ENCODE measurements at places on chromosomes 2 and 18. TPM values are rescaled to one million over a fixed set of nuclear protein-coding genes. Genes with fewer than 3 reads are reported as not detected.

Gene CNDP2
- 243 TPM for total RNA-seq

DNA sequence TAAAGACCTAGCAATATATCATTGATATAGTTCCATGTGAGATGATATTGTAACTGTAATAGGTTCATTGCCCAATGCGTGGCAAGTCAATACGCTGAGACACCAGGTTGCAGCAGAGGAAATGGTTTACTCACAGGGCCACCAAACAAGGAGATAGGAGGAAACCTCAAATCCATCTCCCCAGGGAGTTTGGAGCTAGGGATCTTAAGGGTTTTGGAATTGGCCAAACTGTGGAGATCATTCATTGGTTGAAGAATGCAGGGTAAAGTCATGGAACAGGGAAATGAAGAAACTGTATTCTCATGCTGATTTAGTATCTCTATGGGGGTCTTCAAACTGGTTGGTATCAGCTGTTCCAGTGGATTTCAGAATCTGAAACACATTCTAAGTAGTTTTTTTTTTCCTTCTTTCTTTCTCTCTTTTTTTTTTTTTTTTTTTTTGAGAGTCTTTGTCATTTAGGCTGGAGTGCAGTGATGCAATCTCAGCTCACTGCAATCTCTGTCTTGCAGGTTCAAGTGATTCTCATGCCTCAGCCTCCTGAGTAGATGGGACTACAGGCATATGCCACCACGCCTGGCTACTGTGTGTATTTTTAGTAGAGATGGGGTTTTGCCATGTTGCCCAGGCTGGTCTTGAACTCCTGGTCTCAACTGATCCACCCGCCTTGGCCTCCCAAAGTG, 30.7 kb upstream of the PPM1B start:
- DNase-seq, result no peak

DNA sequence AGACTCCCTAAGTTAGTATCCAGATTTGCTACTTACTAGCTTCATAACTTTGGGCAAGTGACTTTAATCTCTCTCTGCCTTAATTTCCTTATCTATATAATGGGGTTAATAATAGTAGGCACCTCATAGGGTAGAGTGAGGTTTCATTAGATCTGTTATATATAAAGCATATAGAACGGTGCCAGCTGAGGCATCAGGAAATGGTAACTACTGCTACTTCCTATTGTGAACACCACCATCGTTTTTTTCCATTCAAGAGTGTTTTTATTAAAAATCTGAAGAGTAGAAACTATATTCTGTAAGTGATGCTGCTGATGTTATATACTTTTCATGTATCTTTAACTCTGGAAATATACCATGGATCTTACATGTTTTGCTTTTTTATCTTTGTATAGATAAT, 44.3 kb downstream of the MALT1 start:
- DNase-seq, result no peak

- no peak for DNase-seq
Measured at GRCh38 chr18:44771572-44771955, 90.9 kb downstream of the SETBP1 start.

Gene NAT8
- not detected for total RNA-seq

- no peak for DNase-seq
Measured at GRCh38 chr2:233234264-233234663, 17.2 kb upstream of the ATG16L1 start.

Gene LRATD1
- total RNA-seq, result 2.3 TPM

DNA sequence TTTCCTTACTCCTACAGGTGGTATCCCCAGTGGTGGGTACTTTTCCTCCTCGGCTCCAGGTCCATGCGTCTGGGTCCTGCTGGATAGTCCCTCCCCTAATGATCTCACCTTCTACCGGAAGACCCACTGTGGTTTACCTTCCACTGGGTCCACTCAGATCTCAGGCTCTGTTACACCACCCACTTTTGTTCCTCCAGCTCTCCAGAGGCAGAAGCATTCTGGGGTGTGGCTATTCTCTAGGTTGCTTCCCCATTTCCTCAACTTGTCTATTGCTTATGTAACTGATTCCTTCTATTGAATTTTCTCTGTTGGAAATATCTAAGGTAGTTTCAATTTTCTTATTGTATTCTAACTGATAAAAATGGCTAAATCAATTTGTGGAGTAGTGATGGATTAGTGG, 87.6 kb upstream of the GALNT5 start:
- no peak for DNase-seq

Gene DOK1
- total RNA-seq, result 14.3 TPM

Gene ATL2
- total RNA-seq, result 82.9 TPM

- DNase-seq, result no peak
Measured at GRCh38 chr2:125085904-125086303, 1060.8 kb downstream of the CNTNAP5 start.

DNA sequence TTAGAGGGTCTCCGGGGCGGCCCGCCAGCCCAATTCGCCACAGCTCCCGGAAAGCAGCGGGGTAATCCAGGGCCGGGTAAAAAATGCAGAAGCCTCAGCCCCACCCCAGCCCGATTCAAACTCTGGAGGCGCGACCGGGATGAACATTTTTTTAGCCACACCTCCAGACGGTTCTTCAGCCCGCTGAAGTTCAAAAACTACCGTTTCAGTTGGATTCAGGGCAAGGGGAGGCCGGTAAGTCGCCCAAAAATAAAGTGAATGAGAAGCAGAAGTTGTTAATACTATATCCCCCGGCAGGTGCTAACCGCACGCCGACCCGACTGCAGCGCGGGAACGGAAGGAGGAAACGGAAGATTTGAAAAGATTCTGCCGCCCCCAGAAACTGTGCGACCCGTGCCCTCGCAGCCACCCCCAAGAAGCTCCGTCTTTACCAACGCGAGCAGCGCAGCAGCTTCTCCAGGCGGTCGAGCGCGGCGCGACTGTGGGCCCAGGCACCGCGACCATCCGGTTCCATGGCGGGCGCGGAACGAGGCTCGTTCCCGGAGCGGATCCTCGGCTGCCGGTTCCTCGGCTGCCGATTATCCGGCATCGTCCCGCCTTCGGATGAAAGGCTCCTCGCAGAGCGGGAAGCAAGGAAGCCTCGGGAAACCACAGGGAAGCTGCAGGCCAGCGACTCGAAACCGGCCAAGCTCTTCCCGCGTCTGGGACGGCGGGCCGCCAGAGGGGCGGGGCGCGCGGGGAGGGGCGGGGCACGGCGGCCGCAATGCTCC, at the start of gene BARD1:
TSS of gene BARD1 (minus strand) at position 703 of the 770 bp plus-strand sequence. CDS start at position 589, 114 bp downstream.
- DNase-seq, result no peak

Gene MAB21L4
- not detected for total RNA-seq

Gene FZD7
- 246 TPM for total RNA-seq

DNA sequence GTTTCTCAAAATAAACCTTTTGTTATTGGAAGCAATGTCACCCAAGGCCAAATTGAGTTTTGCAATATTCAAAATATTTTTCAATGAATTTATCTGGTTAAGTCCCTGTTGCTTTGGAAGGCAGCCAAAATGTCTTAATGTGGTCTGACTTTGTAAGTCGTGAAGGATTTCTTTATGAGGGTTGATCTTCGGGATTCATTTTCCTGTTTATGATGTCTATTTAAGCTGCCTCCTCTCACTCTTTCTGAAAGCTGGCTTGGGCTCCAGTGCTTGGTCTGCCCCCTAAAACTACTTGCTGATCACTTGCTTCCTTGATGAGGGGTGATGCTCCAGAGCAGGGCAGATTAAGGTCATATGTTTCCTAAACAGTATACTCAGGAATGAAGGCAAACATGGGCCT, 141.1 kb downstream of the ANTXR1 start:
- DNase-seq, result no peak

Gene B3GNT7
- 73.1 TPM for total RNA-seq

GRCh38 chr18:73666772-73667171, 480.9 kb downstream of the FBXO15 start:
- DNase-seq, result no peak

Gene CRYGD
- 0.98 TPM for total RNA-seq

Gene NRP2
- 37.8 TPM for total RNA-seq

GRCh38 chr18:57579934-57580333, 6.6 kb downstream of the FECH start:
- no peak for DNase-seq

Gene ACSL3
- total RNA-seq, result 98.1 TPM

GRCh38 chr2:172962824-172963223, 112.8 kb upstream of the MAP3K20 start:
- no peak for DNase-seq

DNA sequence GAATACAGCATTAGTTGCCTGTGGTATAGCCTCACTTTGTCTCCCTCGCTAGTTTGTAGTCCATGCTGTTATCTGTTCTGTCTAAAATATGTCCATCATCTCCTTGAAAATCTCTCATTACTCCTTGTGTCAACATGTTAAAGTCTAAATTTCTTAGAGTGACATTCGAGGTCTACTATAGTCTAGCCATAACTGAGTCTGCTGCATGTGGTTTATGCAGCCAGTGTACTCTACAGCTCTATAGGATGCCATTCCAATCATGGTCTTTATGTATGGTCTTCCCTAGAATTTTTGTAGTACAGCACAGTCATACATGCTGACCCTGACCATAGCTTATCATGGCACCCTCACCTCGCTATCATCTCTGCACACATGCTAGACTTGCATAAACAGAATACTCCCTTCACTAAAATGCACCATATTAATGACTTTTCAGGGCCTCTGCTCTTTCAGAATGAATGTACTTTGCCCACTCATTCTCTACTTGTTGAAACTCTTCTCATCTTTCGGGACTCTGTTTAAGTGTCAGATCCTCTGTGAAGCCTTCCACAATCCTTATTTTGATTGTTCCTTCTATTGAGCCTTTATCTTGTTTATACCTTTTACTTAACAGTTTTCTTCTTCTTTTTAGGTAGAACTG, 12.8 kb downstream of the TANK start:
- DNase-seq, result no peak

GRCh38 chr2:144165599-144166250, 354.2 kb downstream of the ZEB2 start:
- no peak for DNase-seq

DNA sequence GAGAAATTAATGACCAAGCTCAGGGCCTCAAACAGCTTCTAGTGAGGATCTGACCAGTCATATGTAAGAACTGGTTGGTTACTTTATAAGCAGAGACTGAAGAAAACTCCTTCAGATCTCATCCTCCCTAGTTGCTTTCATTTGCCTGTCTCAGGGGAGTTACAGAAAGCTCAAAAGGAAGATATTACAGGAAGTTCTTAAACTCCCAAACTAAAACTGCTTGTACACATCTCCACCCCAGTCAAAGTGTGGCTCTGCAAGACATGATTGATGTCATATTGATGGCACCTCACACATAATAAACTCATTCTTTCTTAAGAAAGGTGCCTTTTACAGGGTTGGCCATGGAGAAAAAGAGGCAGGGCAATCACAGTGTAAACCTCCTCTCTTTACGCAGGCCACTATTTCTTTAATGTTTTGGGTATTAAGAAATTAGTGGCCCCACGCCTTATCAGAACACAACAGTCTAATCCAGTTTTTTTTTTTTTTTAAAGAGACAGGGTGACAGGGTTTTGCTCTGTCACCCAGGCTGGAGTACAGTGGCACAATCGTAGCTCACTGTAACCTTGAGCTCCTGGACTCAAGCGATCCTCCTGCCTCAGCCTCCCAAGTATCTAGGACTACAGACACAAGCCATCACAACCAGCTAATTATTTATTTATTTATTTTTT, 62.6 kb upstream of the STK17B start:
- DNase-seq, result no peak

Gene KLHL29
- 4.3 TPM for total RNA-seq

DNA sequence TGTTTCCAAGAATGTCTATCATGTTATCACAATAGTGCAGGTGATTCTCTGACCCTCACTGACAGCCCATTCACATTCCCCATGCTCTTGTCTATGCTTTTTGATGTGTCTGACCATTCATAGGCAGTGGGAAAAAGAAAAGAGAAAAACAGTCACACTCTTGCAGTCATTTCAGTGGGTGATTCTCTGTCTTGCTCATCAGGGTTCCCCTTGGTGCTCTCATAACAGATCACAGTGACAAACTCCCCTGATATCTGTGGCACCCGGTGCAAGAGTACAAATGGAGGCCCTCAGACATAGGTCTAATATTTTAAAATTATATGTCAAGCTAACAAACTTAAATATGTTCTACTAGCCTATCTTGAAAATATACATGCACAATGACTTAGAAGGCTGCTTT, 72.7 kb upstream of the PPP1CB start:
- DNase-seq, result no peak

- no peak for DNase-seq
Measured at GRCh38 chr18:58983260-58984155, 118.8 kb downstream of the ZNF532 start.

GRCh38 chr2:222033541-222033940, 265.3 kb downstream of the PAX3 start:
- no peak for DNase-seq

Gene MPP4
- total RNA-seq, result not detected

DNA sequence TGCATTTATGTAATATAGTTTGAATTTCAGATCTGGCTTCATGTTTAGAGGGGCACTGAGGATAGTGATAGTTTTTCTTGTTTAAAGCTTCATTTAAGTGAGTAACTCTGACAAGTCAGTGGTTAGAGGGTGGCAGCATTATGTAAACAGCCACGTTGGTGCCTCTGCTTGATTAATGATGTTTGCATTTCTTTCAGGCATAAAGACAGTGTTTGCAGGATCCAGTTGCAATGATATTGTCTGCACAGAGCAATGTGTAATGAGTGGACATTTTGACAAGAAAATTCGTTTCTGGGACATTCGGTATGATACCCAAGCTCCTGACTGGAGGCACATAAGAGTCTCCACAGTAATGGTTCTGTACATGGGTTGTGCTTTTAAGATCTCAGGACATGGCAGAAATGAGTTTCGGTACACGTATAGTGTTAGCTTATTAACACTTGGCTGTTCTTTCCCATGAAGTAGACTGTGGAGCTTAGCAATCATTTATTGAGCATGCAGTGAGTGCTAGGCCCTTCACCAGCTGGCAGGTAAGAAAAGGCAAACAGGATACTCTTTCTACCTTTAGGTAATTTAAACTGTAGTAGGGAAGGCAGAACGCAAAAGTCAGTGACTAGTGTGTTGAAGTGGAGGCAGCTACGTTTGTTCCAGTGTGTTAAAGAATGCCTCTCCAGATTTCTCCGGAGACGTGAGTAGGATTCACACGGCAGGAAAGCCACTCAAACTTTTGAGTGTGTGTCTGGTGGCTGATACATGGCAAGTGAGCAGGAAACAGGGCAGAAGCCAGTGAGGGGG, 17.4 kb upstream of the SAG start:
- no peak for DNase-seq

DNA sequence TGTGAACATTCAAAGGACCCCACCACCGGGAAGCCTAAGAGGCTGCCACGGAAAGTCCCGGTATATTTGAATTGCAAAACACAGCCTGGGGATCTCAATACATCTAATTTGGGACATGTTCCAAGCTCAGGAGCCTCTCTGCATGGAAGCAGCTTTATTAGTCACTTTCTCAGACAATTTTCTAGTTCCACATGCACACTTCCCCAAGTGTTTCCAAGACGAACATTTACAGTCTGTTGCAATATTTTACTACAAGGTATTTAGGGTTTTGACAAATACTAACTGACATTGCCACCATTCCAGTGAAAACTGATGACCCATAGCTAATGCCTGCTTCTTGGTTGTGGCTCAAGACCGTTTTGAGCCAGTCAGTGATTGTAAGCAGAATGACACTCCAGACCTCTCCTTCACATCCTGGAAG, 145.3 kb downstream of the NCKAP5 start:
- DNase-seq, result no peak

Gene HOXD3
- total RNA-seq, result not detected

GRCh38 chr2:239662413-239663120, 261.7 kb upstream of the HDAC4 start:
- DNase-seq, result no peak

Data from H1 (cell line).